Tibial nerve (tissue), 4 donors: ENCODE measurements at places on chromosomes 4 and X. TPM values are rescaled to one million over a fixed set of nuclear protein-coding genes. Genes with fewer than 3 reads are reported as not detected.
A peak's percentile ranks its signal among the peaks of the same experiment; 100 is the strongest.

DNA sequence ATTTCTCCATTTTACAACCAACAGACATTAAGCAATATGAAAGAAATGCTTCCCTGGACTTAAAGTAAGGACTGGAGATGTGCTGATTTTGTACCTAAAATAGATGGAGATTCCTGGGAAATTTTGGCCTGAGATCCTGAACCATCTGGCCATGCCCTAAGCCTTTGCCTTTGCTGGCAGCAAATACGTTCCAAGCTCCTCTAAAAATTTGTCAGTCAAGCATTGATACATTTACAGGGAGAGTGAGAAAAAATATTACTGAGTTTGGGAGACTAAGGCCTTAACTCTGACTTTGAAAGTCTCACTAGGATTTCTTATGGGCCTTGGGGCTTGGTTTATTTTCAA is 63.9 kb downstream of the FHDC1 start:
- DNase-seq = no peak

DNA sequence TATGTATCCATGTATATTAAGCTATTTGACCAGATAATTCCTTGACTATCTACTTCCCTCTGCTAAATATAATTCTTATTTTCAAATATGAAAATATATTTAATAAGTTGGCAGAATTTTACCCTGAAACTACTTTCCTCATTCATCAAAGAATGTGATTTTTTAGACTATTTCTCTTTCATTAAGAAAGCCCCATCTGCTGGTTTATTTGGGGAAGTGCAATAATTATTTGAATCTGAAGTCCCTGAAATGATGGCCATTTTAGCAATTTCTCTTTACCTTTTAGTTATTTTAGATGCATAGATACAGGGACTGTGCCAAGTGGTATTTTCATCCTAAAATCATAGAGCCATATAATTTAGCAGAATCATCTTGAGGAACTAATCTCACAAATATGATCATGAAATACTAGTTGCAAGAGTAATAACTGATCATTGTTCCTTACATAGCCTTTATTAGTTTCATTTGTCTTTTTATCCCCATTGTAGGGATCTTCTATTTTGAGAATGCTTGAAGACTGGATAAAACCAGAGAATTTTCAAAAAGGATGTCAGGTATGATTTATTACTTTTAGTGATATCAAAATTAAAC is 39.0 kb downstream of the ENPEP start:
- DNase-seq = no peak

GRCh38 chrX:35090801-35091200 is 148.2 kb downstream of the FAM47B start:
- DNase-seq = no peak

GRCh38 chrX:23390979-23391378 is 56.3 kb downstream of the PTCHD1 start:
- no peak for DNase-seq

DNA sequence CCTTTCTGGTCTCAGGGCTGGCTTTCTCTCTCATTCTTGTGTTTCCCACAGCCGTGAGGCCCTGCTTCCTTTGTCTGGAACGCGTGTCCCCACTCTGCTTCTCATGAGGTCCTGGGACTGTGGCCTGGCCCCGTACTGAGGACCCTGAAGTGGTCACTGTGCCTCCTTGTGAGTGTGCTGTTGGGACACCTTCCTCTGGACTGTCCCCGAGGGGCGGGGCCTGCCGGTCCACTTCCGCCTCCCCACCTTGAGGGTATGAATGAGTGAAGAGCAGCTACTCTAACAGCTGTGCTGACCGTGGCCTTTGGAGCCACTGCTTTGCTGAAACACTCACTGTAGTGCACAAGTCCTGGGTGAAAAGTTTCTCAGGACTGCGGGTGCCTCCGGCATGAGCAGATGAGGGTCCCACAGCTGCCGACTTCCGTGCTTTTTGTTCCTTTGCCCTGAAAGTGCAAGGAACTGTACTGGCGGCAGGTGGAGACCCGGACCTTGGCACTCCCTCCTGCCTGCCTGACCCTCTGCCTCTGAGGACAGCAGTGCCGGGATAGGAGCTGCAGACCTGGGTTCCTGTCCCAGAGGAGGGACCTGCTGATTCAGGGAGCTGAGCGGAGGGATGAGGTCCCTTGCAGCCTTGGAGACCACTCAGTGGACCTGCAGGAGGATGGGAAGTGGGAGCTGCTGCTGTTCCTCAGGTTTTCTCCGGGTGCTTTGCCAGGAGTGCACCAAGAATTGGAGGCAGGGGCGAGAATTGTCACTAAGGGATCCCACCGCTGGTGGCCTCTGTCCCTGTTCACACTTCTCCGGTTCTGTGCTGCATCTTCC is 38.0 kb downstream of the HTT-AS start:
- DNase-seq = no peak

GRCh38 chr4:176308441-176308840 is 11.3 kb upstream of the SPCS3 start:
- no peak for DNase-seq

GPC3 gene
- 60.5 TPM for total RNA-seq

GRCh38 chrX:74781507-74782034 is 143.7 kb downstream of the NEXMIF start:
- DNase-seq = no peak

DNA sequence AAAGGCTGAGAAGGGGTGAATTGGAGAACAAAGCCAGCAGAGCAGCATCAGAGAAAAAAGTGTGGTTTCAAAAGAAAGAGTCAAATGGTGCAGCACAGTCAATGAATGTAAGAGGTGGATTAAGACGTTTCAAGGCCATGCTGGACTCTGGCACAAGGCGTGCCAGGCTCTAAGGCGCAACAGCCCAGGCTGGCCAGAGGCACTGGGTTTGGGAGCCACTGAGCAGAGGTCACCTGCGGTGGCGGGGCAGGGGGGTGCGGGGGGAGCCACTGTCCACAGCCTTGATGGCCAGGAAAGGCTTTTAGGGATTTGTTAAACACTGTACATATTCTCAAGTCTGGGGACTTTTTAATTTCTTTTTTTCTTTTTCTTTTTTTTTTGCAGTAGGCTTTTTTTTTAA is 222.5 kb upstream of the FAT1 start:
- DNase-seq = no peak

DNA sequence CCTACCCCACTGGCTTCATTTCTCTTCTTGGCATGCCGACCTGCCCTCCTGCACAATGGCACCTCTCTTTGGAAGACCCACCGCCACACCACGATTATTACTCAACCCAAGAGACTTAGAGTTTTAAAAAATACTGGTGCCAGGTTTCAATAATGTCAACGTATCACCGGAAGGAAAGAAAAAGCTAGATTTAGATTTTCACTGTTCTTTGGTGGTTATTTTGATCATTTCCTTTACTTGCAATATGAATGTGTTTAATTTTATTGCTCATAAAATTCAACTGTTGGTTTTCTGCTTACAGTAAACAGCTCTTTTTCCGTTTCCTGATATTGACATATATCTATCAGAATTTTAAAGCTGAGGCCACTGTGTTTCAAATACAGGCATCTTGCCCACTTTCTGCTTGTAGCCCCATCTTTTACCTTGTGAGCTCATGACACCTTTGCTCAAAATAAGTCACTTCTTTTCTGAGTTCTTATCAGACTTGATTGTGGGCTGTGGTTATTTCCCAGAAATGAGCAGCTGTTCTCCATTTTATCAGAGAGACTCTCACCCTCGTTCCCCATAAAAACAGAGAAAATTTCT is 439.1 kb downstream of the INPP4B start:
- DNase-seq = no peak

AMBN gene
- not detected for total RNA-seq

- DNase-seq = no peak
Measured at GRCh38 chr4:61985426-61985825, 785.3 kb downstream of the ADGRL3 start.

SMIM31 gene
- not detected for total RNA-seq

- no peak for DNase-seq
Measured at GRCh38 chr4:168831585-168831918, 178.5 kb downstream of the CBR4 start.

DNA sequence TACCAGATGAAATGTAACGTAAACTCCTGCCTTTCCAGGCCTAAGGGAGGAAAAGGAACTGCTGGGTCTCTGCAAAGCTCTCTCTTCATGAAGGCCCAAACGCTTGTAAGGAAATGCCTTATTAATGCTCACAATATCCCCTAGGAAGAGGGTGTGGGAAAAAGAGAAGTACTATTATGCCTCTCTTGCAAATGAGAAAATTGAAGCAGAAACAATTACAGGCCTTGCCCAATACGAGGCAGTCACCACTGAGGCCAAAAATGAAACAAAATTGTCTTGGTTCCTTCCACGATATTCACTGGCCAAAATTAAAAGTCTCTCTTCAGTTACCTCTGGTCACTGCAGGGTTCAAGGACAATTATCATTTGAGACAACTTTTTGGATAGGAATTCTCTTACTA is 3.2 kb downstream of the SCARB2 start:
- DNase-seq = no peak

DNA sequence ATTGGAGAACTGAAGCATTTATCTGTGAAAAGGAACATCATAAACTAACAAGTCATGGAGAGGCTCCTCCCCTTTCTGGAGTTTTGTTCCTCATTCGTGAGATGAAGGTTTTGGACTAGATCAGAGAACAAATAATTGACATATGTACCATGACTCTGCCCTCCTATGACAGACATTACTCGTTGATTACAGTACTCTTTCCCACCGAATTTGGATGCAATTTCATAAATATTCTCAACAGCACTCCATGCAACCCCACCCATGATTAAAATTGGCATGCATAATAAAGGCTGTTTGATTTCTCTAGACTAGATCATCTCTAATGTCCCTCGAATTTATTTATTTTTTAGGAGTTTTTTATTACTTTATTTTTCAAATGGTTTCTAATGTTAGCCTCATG is 258.9 kb upstream of the LDB2 start:
- DNase-seq = no peak

DNA sequence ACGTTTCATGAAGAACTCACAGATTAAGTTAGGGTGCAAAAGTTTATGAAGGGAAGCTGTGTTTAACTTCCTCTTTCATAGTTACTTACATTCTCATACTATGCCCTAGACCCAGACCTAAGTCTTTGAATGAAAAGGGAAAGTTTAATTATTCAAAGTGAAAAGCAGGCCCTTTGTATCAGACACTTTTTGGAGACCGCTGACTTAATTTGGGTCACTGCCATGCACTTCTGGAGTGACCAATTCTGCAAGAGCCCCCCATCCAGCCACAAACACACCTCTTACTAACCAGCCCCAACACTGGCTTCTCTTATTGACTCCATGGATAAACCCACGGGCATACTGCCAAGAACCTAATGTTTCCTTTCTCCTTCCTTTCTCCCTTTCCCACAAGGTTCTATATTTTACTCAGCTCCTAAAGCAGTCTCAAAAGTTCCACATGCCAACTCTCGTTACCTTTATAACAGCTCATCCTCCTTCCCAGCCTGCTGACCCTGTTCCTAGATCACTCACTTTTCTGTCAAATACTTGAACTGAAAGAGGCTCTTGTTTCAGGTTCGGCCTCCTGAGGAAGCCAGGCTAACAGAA is 34.5 kb downstream of the ABCE1 start:
- DNase-seq = no peak

GRCh38 chrX:19682712-19683331 is 167.5 kb upstream of the MAP3K15 start:
- peak; percentile 45 for DNase-seq
